ENCODE measurements at places on chromosomes 1 and 21.

DNA sequence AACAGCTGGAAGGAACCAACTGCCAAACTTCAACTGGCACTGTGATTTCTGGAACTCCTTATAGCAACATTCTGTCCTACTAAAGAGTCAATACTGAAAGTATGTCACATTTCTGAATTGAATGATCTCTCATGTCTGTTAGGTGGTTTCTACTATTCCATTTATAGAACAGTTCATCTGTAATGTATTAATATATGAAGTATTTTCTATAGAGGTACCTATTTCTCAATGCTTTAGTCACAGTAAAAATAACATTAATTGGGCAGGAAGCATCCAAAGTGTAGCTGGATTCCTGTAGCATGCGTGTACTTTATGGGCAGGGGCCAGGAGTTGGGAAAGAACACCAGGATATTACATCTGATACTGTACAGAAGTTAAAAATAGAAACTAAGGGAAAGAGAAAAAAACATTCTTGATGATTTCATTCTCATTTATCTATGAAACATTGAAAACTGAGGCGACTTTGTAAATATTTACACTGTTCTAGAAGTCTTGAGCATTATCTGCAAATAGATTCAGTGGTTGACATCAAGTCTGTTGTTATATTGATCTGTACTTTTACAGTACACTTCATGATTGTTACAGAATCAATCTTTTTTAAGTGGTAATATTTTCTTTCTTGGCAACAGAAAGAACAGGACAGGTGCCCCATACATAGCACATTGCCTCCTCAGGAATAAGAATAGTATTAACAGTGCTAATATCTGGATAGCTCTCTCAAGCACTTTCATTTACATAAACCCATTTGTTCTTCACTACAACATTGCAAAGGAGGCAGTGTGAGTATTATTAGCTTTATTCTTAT, 6.2 kb upstream of the ZNF281 start:
- no peak for DNase-seq

- DNase-seq: no peak
These were observed 129.4 kb downstream of the RASAL2 start for GRCh38 chr1:178223289-178223688.

GRCh38 chr1:21725748-21726392, 56.7 kb upstream of the RAP1GAP start:
- DNase-seq: no peak

- no peak for DNase-seq
These were observed 5.3 kb downstream of the PRUNE1 start for GRCh38 chr1:151013518-151013917.

GRCh38 chr1:52235646-52236045, 93.8 kb downstream of the ZFYVE9 start:
- DNase-seq: no peak

DNA sequence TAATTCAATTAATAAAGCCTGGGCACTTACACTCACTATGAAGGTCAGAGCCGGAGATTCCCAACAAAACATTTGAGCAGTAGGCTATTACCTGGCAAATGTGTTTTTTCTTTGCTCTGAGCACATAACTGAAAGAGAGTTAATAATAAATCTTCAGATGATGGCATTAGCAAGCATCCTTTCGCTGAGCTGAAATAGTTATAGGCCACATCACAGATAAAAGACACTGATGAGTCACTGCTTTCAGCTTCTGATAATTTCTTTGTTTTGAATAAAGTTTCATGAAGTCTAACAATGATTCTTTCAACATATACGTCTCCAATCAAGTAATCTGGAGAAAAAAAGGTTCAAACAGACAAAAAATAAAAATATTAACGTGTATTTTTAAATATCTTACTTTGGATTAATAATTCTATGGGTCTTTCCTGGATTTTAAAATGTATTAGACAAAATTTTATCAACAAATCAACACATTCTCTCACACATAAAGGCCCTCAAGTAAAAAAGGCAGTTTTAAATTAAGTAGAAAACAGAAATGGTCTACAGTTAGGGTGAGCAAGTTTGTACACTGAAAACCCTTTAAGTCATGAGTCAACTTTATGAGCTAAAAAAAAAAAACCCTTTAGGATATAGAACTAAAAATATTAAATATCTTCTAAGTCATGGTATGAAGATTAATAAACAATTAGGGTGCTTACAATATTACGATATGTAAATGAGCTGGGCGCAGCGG, 33.1 kb downstream of the LTN1 start:
- no peak for DNase-seq

DNA sequence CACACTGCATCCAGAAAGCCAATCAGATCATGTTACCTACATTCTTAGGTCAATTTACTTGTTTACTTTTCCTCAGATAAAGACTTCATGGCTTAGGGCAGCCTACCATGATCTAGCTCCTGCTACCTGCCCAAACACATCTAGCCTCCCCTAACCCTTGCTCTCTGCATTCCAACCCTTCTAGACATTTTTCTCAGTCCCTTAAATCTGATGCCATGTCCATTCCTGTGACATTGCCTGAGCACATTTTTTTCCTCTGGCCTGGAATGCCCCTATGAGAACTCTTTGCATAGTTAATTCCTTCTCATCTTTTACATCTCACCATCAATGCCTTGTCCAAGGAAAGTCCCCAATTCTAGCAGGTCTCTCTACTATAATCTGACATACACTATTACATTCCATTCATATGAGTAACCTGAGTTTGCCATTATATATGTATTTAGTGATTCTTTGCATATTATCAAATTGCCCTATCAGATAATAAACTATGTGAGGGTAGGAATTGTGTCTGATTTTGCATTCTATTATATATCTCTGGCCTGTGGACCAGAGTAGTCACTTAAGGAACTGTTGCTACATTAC, 166.9 kb downstream of the COL11A1 start:
- no peak for DNase-seq

DNA sequence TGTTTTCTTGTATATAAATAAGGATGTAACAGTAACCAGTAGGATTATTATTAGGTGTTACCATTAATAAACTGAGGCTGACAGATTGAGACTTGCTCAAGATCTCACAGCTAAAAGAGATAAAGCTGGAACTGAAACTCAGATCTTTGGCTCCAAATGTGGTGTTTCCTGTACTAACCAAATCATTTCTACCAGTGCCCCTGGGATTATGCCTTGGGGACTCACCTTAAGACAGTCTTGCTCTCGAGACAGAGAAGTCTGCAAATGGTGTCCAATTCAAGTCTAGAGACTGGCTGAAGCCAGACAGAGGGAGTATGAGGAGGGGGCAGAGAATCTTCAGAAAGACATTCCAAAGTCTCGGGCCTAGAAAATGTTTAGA, 593 bp upstream of the CD53 start:
- DNase-seq: peak; percentile 30

GRCh38 chr1:23906731-23907130, 6.4 kb downstream of the CNR2 start:
- DNase-seq: no peak

- no peak for DNase-seq
These were observed 569.0 kb downstream of the PTPRU start for GRCh38 chr1:29805122-29805895.

GRCh38 chr1:145778146-145778540, 45.8 kb downstream of the RNF115 start:
- no peak for DNase-seq
